NCI-H446 treated with DMSO at 0.1 percent for 48 hours (cell line): ENCODE measurements at places on chromosomes 12 and 14.

DNA sequence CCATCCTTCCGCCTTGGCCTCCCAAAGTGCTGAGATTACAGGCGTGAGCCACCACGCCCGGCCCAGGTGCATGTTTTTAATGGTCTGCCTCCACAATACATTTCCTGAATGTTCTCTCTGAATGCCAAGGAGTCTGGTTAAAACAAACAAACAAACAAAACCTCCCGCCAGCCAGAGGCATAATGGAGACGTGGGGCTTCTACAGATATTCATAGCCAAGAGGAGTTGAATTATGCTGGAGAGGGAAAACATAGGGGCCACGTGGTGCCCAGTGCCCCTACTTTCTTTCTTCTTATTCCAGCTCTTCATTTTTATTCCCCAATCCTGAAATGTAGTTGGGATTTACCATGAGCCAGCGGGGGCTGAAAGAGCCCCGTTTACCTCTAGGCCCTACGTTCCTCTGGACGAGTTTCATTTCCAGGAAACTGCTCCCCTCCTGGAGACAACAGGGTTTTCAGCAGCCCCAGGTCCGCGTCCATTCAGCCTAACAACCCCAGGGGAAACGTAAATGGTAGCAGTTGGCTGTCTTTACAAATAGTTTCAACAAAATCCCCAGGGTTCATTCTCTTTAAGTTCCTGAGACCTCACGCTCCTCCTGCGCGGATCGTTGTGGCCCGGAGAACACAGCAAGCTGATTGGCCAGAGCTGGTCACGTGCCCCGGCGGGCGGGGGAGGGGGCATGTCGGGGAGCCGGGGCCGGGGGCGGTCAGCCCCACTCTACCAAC lies 108.5 kb upstream of the ESRRB start:
- no peak for DNase-seq

GRCh38 chr12:6052940-6053329 lies 71.5 kb downstream of the VWF start:
- DNase-seq, result no peak

DNA sequence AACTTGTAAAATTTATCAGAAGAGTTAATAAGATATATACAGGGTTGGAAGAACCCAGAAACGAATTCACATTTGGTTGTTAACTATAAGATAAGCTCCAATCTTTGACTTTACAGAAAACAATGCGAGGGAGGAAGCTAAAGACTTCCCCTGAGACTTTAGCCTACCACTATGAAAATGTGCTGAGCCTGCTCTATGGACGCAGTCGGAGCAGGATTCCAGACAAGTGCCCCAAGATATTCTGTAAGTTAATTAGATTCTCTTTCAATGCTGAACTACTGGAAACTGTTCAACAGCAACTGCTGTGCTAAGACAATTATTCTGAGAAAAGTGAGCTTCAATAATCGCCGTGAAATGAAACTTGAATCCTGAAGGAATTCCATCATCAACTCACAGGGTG lies 8.3 kb upstream of the LRRC10 start:
- DNase-seq, result no peak

GRCh38 chr12:65941388-65941787 lies 117.1 kb downstream of the HMGA2 start:
- DNase-seq, result no peak

GRCh38 chr12:76143343-76144244 lies 59.1 kb upstream of the NAP1L1 start:
- no peak for DNase-seq

DNA sequence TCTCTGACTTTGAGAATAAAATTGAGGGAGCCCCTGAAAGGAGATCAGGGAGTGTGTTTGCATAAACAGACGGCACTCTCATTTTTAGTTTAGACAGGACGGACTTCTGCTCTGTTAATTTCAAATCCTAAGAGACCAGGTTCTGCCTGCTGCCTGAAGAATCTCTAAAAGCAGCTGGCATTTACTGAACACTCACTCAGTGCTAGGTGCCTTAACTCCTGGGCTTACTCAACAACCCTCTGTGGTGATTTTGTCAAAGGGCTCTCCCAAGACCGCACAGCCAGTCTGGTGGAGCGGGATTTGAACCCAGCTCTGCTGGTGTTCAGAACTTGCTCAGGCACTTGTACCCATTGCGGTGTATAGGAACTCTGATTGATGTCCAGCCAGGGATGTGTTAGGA lies 2.2 kb downstream of the ORAI1 start:
- no peak for DNase-seq
